Activated T-cell treated with anti-CD3 and anti-CD28 coated beads, Interleukin-2, amount 50 U/mL, for 72 hours (primary cell): ENCODE measurements at places on chromosomes 16 and 17.

- no peak for DNase-seq
Measured at GRCh38 chr17:42178817-42179216, 2.1 kb downstream of the KCNH4 start.

GRCh38 chr17:4934173-4934979, 2.3 kb downstream of the GP1BA start:
- DNase-seq: no peak

- DNase-seq: no peak
Measured at GRCh38 chr17:2948721-2949468, 114.5 kb downstream of the OR1D5 start.

GRCh38 chr16:4612977-4613635, 1.6 kb downstream of the UBALD1 start:
- DNase-seq: no peak

GRCh38 chr16:70746040-70746707, 54.8 kb downstream of the VAC14 start:
- no peak for DNase-seq

- DNase-seq: no peak
Measured at GRCh38 chr16:9441012-9441411, 349.6 kb downstream of the HAPSTR1 start.

DNA sequence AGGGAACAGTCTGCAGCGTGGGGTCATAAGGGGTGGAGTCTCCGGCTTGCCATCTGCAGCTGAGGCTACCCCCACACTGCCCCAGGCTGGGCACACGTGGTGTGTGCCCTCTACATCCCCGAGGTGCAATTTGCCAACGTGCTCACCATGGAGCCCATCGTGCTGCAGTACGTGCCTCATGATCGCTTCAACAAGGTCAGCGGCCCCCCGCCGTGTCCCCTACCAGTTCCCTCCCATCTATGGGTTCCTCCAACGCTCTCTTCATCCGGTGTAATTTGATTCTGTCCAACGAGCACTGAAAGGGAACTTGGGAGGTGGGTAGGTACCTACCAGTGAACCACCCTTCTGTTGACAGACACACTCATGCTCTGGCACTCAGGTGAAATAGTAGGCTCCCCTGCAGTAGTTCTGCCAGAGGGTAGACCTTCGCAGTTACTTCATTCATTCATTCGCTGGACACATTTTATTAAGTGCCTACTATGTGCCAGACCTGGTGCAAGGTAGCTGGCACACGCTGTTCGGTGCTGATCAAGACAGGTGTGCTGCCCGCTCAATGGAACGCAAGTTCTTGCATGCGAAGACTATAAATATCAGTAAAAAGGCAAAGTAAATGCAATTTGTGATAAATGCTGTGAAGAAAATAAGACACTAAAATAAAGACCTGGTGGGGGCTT, 2.7 kb downstream of the MLLT6 start:
- no peak for DNase-seq

DNA sequence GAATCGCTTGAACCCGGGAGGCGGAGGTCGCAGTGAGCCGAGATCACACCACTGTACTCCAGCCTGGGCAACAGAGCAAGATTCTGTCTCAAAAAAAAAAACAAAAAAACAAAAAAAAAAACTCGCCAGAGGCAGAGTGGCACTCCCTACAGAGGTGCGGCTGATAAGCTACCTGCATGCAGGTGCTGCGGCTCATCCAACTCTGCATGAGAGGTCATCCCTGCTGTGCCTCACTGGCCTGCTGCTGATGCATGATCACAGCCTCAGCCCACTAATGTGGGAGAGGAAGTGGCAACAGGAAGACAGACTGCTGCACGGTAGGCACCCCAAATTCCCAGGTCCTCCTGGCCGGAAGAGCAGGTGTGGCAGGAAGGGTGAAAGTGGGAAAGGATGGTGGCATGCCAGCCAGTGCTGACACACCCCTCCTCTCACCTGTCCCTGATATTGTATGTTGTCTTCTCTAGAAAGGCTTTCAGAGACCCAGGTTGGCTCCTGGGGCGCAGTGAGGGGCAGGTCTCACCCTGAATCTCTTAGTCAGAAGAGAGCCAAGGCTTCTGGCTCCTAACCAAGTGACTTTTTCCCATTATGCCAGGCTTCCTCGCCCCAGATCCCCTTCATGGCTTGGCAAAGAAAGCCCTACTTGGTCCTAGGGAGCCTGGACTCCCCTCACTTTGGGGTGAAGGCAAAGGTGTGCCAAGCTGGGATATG, 11.8 kb downstream of the NXPH3 start:
- DNase-seq: no peak

DNA sequence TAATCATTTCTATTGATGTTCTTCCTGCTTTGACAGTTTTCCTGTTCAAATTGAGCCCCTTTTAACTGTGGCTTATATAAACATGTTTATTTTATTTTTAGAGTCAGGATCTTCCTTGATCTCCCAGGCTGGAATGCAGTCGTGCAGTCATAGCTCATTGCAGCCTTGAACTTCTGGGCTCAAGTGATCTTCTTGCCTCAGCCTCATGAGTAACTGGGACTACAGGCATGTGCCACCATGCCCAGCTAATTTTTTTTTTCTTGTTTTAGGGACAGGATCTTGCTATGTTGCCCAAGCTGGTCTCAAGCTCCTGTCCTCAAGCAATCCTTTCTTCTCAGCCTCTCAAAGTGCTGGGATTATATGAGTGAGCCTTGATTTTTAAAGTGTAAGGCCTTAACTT, 14.7 kb downstream of the PHKB start:
- no peak for DNase-seq

GRCh38 chr17:35892091-35893035, 12.2 kb upstream of the CCL5 start:
- DNase-seq: peak; percentile 49

DNA sequence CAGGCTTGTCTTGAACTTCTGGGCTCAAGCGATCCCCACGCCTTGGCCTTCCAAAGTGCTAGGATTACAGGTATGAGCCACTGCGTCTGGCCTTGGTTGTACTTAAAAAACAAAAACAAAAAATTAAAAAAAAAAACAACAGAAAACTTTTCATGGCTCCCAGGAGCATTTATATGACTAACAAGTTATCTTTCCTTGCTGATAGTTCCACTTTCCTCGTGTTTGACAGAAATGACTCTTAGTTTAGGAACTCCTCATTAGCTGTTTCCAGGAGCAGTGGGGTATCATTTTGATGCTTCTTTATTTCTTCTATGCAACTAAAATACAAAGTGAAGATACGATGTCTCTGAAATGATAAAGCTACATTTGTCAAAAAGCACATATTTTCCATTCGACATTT, 165.4 kb downstream of the PRKCA start:
- no peak for DNase-seq

GRCh38 chr16:28821874-28822519, 802 bp upstream of the ATXN2L start:
- DNase-seq: no peak

DNA sequence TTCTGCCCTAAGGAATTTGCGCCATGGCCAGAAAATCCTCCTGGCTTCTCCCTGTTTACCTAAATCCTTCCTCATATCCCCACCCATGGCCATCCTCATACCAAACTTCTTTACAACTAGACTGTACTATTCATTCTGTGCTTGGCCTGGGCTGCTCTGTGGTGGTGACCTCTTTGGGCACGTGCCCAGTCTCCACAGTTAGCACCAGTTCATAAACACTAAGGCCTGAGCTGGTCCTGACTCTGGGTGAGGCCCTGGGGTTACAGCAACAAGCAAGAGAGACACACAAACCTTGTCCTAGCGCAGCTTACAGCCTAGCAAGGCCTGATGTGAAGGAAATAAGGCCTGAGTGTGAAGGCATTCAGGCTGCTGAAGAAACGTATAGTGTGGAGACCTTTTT, 3.1 kb upstream of the ATXN7L3 start:
- no peak for DNase-seq

DNA sequence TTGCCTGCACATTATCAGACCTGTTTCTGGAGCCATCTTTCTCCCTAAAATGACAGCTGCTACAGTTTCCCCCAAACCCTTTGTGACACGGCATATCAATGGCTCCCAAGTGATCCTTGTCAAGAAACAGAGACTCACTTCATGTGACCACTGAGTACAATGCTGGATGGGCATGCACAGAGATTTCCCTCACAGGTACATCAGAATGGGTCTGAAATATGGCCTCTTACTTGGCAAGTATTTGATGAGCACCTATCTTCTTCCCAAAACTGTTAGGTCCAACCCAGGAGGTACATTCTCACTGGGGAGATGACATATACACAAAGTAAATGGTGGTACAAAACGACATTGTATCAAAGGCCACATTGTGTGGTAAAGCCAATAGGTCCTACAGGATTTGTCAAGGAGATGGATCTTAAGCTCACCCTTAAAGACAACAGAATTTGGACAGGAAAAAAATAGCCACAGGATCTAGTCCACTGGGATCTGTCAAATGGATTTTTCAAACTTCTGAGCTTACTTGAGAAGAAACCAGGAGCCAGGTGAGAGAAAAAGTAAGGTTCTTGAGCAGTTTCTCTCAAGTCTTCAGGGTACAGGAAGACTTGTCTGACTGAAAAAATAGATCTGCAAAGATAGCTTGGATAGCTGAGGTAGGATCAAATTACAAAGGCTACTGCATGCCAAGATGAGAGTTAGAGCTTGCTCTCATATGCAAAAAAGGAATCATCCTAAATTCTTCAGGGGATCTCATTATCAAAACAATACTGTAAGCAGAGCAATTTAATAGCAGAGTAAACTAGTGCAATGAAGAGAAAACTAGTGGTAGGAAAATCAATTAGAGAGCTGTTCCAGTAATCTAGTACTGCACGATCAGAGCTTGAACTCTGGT, 28.8 kb downstream of the RNF43 start:
- DNase-seq: no peak

- no peak for DNase-seq
Measured at GRCh38 chr16:48136547-48137360, 19.0 kb downstream of the ABCC12 start.

DNA sequence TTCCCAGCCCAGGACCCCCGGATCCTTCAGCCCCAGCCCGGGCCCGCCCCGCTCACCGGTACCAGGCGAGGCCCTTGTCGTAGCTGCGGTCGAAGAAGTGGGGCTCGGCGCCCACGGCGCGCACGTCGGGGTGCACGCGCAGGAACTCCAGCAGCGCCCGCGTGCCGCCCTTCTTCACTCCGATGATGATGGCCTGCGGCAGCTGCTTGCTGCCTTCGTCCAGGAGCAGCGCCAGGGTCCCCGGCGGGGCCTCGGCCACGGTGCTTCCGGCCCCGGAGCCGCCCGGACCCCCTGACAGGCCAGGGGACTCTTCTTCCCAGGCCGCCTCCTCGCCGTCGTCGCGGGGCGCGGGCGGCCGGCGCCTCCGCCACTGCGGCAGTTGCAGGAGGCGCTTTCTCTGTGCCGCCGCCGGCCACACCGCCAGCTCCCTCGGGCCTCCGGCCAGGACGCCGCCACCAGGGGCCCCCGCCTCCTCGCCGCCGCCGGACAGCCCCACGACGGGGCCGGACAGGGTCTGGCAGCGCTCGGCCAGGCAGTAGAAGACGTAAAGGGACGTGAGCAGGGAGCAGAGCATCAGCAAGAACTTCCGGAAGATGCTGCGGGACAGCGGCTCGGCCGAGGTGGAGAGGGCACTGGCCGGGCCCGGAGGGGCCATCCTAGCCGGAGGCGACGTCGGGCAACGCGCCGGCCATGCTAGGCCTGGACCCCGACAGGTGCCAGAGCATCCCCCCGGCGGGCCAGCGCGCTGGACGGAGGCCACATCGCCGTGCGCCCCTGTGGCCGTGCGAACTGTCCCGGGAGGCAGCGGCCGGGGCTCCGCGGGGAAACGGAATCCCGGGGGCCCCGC, 1.0 kb downstream of the HS3ST3A1 start:
- DNase-seq: peak; percentile 12

GRCh38 chr17:14044702-14045101, 24.6 kb upstream of the COX10 start:
- DNase-seq: no peak

- DNase-seq: no peak
Measured at GRCh38 chr17:50180111-50180510, 14.3 kb downstream of the SGCA start.

DNA sequence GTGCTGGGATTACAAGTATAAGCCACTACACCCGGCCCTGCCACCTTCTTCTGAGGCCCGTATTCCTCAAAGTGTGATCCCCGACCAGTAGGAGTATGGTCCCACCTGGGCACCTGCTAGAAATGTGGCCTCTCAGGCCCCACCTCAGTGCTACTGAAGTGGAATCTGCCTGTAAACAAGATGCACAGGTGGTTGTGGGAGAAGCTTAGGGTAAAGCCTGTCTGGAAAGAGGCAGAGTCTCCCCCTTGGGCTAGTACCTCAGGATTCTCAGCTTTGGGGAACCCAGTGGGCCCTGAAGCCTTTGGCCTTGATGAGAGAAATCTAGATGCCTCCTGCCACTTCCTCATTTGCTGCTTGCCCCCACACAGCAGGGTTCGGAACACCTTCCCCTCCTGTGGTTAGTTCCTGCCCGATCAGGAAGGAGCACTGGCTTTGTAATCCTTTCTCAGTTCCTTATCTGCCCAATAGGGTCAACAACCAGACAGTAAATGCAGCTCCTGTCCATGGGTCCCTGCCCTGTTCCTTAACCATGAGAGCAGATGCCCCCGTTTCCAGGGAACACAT, 25.2 kb downstream of the TK2 start:
- DNase-seq: no peak

GRCh38 chr17:64145375-64145750, 15.4 kb upstream of the ERN1 start:
- no peak for DNase-seq

- peak; percentile 62 for DNase-seq
Measured at GRCh38 chr17:81295676-81296381, 722 bp upstream of the SLC38A10 start.

DNA sequence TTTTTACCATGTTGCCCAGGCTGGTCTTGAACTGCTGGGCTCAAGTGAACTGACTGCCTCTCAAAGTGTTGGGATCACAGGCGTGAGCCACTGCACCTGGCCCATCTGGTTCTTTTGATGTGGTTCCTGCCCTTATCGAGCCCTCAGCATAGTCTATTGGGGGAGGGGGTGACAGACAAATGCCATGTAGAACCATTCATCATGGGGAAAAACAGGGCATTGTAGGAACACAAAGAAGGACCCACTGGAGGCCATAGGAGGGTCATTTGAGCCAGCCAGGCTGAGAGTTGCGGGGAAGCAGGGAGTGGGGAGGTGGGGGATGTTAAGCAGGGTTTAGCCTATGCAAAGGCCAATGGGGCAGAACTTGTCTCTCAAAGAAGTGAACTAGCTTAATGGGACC, 11.9 kb downstream of the SEC14L5 start:
- DNase-seq: no peak

DNA sequence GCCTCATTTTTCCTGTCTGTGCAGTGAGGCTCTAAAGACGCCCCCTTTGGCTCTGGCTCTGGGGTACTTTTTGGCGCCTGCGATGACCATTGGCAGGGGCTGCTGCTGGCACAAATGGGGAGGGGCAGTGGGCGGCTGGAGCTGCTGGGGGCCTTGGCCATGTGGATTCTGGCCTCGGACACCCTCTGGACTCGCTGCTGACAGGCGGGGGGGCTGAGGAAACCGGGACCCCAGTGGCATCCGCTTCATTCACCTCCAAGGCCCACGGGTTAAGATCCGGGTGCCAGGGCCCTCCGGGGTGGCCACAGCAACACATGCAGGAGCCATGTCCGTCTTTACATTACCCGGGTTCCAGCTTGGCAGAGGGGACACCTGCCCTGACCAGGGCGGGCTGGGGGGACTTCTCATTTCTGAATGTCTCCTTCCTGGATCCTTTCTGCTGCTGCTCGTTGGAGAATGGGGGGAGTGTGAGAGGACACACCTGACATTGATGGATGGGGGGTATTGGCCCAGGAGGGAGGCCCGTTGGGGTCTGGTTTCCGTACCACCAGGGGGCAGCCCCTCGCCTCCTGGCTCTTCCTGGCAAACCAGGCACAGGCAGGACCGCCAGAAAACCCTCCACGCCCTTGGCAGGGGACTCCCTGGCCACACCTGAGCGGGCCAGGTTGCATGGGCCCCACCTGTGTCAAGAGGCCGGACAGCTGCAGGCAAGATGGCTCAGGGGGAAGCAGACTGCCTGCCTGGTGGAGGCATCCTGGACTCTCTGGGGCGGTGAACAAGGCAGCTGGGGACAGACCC, 21.8 kb downstream of the GSE1 start:
- no peak for DNase-seq
